Left lung (tissue), 14 donors: ENCODE measurements at places on chromosomes 2 and 18.

DNA sequence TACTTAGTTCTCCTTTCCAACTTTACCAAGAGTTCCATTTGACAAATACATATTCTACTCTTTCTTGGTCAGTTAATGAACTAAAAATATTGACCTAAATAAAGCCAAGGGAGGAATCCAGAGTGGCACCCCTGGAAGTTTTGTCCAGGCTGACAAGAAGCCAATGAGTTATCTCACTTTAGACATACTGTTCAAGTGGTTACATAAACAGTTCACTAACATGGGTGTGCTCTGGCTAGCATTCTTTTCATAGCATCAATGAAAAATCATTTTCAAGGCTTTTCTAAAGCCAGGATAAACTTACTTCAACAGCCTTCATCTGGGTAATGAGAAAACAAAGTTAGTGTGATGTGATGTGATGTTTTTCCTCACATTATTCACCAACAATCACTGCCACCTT lies 649.4 kb downstream of the TDRD15 start:
- no peaks in the 10 kb centered on the region for H3K27me3 ChIP-seq
- H3K36me3 ChIP-seq, result no peaks in the 10 kb centered on the region
- no peak for DNase-seq
- no peak overlapping the region for H3K4me3 ChIP-seq
- peak overlapping the region; percentile 11 for H3K27ac ChIP-seq

DNA sequence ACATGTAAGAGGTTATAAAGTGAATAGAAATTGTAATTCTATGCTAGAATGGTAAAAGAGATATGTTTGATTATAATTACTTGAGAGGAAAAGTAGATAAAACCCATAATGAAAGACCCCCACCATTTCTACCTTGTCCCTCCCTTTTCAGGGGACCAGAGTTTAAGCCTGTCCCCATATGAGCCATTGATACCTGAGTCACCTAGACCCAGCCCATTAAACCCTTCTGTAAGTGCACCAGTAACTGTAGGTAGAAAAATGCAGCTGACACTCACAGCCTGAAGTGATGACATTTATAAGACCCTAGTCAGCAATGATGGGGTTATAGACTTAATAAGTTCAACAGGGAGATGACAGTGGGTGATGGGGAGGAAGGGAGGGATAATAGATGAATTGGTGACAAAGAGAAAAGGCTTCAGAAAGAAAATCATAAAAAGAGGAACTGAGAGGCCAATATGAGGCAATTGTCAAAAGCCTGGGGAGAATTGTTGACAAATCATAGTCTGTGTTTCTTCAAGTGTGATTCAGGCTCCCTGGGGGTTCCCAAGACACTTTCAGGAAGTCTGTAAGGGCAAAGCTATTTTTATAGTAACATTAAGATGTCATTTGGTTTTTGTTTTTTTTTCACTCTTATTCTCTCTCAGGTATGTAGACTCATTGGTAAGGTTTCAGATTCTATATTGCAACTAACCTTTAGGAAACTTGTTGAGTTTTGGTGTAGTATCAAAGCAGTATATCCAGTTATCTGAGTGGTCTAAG lies 544.2 kb downstream of the SATB2 start:
- no peaks in the 10 kb centered on the region for H3K27me3 ChIP-seq
- H3K4me1 ChIP-seq, result no peaks in the 10 kb centered on the region
- no peak for DNase-seq
- no peak overlapping the region for H3K27ac ChIP-seq

DNA sequence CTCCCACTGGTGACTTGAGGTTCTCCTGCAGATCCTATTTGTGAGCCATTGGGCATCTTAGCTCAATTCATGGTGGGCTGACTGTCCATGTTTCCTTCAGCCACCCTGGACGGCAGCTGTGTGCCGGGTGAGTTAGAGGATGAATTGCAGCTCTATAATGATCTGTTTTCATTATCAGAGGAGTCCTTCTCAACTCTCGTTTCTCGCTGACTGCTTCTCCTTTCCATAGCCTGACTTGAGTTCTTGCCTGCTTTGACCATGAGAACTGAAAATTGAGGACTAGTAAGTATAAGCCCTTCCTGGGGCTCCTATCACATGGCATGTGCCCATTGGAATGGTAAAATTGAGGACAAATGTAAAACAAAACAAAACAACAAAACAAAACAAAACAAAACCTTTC lies 121.8 kb downstream of the CDC42EP3 start:
- no peak overlapping the region for H3K27ac ChIP-seq
- no peak for DNase-seq
- no peaks in the 10 kb centered on the region for H3K36me3 ChIP-seq
- H3K27me3 ChIP-seq, result no peaks in the 10 kb centered on the region

DNA sequence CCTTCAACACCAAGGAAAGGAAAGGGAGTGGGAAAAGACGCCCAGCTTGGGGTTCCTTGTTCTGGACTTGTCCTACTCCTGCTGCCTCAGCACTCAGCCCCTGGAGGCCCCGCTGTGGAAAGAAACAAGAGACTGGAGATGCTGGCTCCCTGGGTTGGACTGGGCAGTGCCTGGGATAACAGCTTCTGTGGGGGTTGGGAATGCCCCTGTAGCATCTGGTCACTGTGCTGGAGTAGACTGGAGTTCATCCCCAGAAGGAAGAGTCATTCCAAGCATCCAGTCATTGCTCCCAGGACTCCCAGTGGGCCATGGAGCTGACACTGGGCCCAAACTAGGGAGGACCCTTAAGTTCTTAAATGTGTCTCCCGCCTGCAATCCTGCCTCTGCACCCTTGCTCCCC lies 129.3 kb upstream of the HAAO start:
- H3K4me1 ChIP-seq, result peaks cover 33% of the 10 kb centered on the region
- no peak overlapping the region for H3K27ac ChIP-seq
- peaks cover 22% of the 10 kb centered on the region for H3K27me3 ChIP-seq
- H3K36me3 ChIP-seq, result no peaks in the 10 kb centered on the region
- no peak for DNase-seq

DNA sequence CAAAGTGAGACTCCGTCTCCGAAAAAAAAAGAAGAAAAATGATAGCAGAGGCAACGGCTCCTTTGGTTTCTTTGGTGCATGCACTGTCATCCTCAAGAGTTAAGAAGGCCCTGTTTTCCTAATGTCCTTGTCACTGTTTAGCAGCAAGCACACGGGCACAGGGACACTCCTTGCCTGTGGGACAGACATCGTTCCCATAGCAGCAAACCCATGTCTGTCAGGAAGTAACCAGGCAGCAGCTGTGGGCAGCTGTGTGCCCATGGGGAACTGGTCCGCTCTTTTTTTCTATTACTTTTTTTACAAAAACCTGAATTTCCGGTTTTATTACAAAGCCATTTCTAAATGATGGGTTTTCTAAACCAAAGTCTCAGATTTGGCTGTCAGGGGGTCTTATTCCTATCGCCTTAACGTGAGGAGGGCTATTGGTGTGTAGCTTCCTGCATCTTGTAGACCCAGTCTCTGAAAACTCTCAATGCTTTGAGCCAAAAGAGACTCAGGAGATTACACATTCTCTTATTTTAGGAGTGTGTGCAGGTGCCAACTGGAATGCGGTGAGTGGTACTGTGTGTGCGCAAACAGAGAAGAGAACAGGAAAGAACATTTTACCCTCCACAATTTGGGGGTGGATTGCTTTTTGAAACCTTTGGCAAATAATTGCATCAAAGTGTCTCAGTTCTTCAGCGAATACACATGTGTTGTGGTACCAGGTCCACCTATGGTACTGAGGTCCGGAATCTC lies 109.6 kb downstream of the COLEC12 start:
- no peaks in the 10 kb centered on the region for H3K27me3 ChIP-seq
- no peak for DNase-seq
- H3K27ac ChIP-seq, result no peak overlapping the region
- no peaks in the 10 kb centered on the region for H3K36me3 ChIP-seq

DNA sequence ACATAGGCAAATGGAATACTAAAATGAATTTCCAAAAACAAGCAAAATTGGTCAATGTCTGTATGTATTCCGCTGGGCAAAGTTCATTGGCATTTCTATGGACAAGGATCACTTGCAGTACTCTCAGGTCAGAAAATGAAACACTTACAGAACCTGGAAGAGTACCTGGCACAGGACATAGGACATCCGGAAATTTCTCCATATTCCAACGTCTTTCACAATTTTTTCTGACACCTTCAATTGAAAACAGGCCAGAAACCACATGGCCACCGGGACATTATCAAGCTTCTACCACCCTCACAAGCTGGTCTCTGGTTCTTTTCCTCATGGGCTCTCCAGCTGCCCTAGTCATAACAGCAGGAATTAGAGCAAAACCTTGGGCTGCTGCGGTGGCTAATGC lies 96.9 kb upstream of the MSH6 start:
- no peak overlapping the region for H3K4me3 ChIP-seq
- no peaks in the 10 kb centered on the region for H3K4me1 ChIP-seq
- DNase-seq, result no peak
- no peaks in the 10 kb centered on the region for H3K27me3 ChIP-seq
- no peak overlapping the region for H3K27ac ChIP-seq

GRCh38 chr2:102361632-102362241 lies 6.1 kb downstream of the IL18R1 start:
- no peak overlapping the region for H3K27ac ChIP-seq
- peaks cover 41% of the 10 kb centered on the region for H3K36me3 ChIP-seq
- H3K4me1 ChIP-seq, result no peaks in the 10 kb centered on the region
- H3K4me3 ChIP-seq, result no peak overlapping the region

GRCh38 chr2:174827371-174828369 lies 63.4 kb upstream of the CHRNA1 start:
- peaks cover 4% of the 10 kb centered on the region for H3K4me1 ChIP-seq
- no peak overlapping the region for H3K4me3 ChIP-seq
- H3K27ac ChIP-seq, result peak overlapping the region; percentile 57
- H3K36me3 ChIP-seq, result no peaks in the 10 kb centered on the region

- H3K4me1 ChIP-seq, result peaks cover 17% of the 10 kb centered on the region
- no peaks in the 10 kb centered on the region for H3K36me3 ChIP-seq
- H3K27ac ChIP-seq, result no peak overlapping the region
- H3K4me3 ChIP-seq, result no peak overlapping the region
- DNase-seq, result no peak
- no peaks in the 10 kb centered on the region for H3K27me3 ChIP-seq
These were observed 365.7 kb upstream of the TNP1 start for GRCh38 chr2:217225596-217225995.

- H3K4me3 ChIP-seq, result no peak overlapping the region
- no peaks in the 10 kb centered on the region for H3K4me1 ChIP-seq
- no peaks in the 10 kb centered on the region for H3K27me3 ChIP-seq
- H3K27ac ChIP-seq, result no peak overlapping the region
- DNase-seq, result no peak
These were observed 10.8 kb downstream of the OXER1 start for GRCh38 chr2:42752816-42753813.

- H3K4me1 ChIP-seq, result peaks cover 33% of the 10 kb centered on the region
- H3K4me3 ChIP-seq, result no peak overlapping the region
- H3K27ac ChIP-seq, result no peak overlapping the region
These were observed 150.0 kb downstream of the DYSF start for GRCh38 chr2:71603311-71603811.

- no peak overlapping the region for H3K4me3 ChIP-seq
- peaks cover 14% of the 10 kb centered on the region for H3K4me1 ChIP-seq
- no peak overlapping the region for H3K27ac ChIP-seq
- no peaks in the 10 kb centered on the region for H3K36me3 ChIP-seq
- no peak for DNase-seq
- no peaks in the 10 kb centered on the region for H3K27me3 ChIP-seq
These were observed 15.9 kb downstream of the CAPN10 start for GRCh38 chr2:240602266-240603050.

DNA sequence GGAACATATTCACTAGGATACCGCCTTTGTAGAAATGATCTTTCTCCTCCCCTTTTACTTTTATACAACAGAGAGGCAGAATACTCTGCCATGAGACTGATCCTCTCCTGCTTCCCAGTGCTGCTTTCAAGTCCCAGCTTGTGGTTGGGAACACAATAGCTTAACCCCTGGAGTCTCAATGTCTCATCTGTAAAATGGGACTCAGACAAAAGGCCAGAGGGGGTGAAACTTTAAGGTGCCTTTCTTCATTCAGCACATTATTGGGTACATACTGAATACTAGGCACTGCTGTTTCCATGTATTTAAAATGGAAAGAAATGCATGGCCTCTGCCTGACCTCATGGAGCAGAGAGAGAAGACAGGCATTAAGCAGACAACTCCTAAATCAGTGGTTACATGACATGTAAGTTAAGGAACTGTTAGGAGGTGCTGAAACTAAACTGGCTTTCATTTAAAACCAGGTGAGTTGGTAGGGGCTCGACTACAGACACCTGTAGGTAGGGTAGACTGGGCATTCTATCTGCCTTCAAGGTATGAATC lies 53.8 kb downstream of the MAP4K4 start:
- no peak overlapping the region for H3K4me3 ChIP-seq
- H3K36me3 ChIP-seq, result no peaks in the 10 kb centered on the region
- H3K27me3 ChIP-seq, result no peaks in the 10 kb centered on the region
- peaks cover 24% of the 10 kb centered on the region for H3K4me1 ChIP-seq
- no peak for DNase-seq
- H3K27ac ChIP-seq, result no peak overlapping the region

- H3K4me1 ChIP-seq, result peaks cover 73% of the 10 kb centered on the region
- H3K27ac ChIP-seq, result peak overlapping the region; percentile 74
- no peak for DNase-seq
- no peaks in the 10 kb centered on the region for H3K36me3 ChIP-seq
- no peak overlapping the region for H3K4me3 ChIP-seq
These were observed 79.2 kb downstream of the LIMS1 start for GRCh38 chr2:108613261-108614042.

- no peaks in the 10 kb centered on the region for H3K36me3 ChIP-seq
- no peak for DNase-seq
- H3K4me3 ChIP-seq, result no peak overlapping the region
These were observed 25.5 kb downstream of the MRPL35 start for GRCh38 chr2:86224645-86225355.

DNA sequence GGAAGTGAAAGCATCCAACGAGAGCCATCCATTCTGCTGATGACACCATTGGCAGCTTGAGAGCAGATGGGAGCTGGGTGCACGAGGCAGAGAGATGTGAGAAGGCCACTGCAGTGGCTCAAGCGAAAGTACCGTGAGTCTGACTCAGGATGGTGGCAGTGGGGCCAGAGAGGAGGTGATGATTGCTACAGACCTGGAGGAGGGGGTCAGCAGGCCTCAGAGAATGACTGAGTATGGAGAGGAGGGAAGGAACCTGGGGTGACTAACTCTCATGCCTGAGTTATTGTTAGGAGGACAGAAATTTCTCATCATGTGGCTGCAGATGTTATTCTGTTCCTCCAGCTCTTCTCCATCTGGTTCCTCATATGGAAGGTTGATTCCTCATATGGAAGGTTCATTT lies 8.8 kb upstream of the ZBTB7C start:
- DNase-seq, result no peak
- no peak overlapping the region for H3K4me3 ChIP-seq
- H3K36me3 ChIP-seq, result no peaks in the 10 kb centered on the region

GRCh38 chr2:62660582-62661262 lies 44.8 kb upstream of the EHBP1 start:
- H3K4me3 ChIP-seq, result no peak overlapping the region
- DNase-seq, result no peak
- no peaks in the 10 kb centered on the region for H3K36me3 ChIP-seq
- H3K27me3 ChIP-seq, result no peaks in the 10 kb centered on the region

DNA sequence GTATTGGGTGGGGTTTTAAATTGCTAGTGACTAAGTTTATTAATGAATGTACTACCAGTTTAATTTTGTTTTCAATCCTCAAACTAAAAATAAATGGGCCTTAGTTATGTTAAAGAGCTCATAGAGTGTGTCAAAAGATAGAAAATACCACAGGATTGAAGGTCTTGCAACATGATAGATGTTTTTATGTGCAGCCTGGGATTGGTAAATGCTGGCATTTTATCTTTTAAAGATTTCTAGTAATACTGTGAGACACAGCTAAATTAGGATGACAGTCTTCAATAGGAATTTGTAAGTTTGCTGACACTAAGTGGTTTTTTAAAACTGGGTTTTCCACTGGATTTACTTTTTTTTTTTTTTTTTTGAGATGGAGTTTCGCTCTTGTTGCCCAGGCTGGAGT lies 122.3 kb downstream of the HAUS1 start:
- no peak overlapping the region for H3K4me3 ChIP-seq
- H3K27me3 ChIP-seq, result no peaks in the 10 kb centered on the region
- peaks cover 29% of the 10 kb centered on the region for H3K4me1 ChIP-seq
